Fibroblast of the conjunctiva (primary cell): ENCODE measurements at places on chromosomes 2 and 18.

GRCh38 chr2:30656079-30656478 lies 151.2 kb downstream of the CAPN13 start:
- DNase-seq: no peak

- no peak for DNase-seq
Measured at GRCh38 chr2:223779877-223780276, 57.5 kb downstream of the AP1S3 start.

GRCh38 chr2:138105358-138105757 lies 141.1 kb downstream of the HNMT start:
- DNase-seq: no peak

- DNase-seq: no peak
Measured at GRCh38 chr2:96916646-96917543, 47.0 kb upstream of the SEMA4C start.

DNA sequence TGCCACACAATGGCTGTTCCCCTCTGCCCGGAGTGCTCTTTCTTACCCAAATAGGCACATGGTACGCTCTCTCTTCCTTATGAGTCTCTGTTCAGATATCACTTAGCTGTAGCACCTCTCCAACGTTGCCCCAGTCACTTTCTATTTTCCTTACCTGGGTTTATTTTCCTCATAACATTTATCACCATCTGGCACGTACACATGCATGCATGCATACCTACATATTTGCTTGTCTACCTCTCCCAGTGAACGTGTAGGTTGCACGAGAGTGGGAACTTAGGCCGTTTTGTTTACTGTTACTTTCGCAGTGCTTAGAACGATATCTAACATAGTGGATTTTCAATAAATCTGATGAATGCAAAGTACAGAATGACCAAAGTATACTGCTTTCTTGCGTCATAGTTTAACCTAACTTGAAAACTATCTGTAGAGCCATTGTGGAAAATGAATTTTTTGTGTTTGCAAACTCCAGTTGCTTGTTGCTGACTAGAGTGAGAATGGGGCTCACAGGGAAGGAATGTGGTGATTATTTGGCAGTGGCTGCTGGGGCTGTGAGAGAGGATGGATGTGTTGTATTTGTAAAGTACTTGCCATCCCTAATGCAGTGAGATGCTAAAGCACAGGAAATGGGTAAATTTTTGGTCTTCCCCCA lies 47.1 kb downstream of the ACSL3 start:
- no peak for DNase-seq

- DNase-seq: no peak
Measured at GRCh38 chr2:816278-816677, 134.4 kb upstream of the SNTG2 start.

- peak; percentile 8 for DNase-seq
Measured at GRCh38 chr2:12856934-12857601, 140.3 kb downstream of the TRIB2 start.

DNA sequence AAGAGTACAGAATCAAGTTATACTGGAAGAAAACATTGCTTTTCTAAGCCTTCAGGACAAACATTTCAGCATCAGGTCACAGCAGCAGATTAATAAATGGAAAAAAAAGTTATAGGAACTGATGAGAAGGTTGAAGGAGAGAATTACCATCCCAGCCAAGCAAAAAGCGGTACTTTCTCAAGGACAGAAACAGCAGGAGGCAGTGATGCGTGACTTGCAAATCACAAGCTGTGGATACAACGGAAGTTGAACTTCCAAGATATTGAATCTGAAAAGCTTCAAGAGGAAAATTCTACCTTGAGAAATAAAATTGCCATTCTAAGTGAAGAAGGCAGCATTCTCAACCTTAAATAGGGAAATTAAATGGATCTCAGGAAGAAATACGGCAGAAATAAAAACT lies 18.5 kb upstream of the SERPINB12 start:
- no peak for DNase-seq

- no peak for DNase-seq
Measured at GRCh38 chr2:160984426-160985077, 175.7 kb upstream of the TANK start.

- peak; percentile 81 for DNase-seq
Measured at GRCh38 chr2:219406861-219407230, 11.3 kb upstream of the DES start.

- no peak for DNase-seq
Measured at GRCh38 chr2:45259138-45259537, 249.9 kb upstream of the SIX2 start.

GRCh38 chr2:59528525-59528924 lies 1024.9 kb downstream of the BCL11A start:
- no peak for DNase-seq

- DNase-seq: no peak
Measured at GRCh38 chr18:61086657-61087056, 246.6 kb upstream of the CDH20 start.

- no peak for DNase-seq
Measured at GRCh38 chr2:64227603-64228125, 83.4 kb upstream of the PELI1 start.

GRCh38 chr2:105804266-105804665 lies 59.6 kb downstream of the NCK2 start:
- DNase-seq: no peak

DNA sequence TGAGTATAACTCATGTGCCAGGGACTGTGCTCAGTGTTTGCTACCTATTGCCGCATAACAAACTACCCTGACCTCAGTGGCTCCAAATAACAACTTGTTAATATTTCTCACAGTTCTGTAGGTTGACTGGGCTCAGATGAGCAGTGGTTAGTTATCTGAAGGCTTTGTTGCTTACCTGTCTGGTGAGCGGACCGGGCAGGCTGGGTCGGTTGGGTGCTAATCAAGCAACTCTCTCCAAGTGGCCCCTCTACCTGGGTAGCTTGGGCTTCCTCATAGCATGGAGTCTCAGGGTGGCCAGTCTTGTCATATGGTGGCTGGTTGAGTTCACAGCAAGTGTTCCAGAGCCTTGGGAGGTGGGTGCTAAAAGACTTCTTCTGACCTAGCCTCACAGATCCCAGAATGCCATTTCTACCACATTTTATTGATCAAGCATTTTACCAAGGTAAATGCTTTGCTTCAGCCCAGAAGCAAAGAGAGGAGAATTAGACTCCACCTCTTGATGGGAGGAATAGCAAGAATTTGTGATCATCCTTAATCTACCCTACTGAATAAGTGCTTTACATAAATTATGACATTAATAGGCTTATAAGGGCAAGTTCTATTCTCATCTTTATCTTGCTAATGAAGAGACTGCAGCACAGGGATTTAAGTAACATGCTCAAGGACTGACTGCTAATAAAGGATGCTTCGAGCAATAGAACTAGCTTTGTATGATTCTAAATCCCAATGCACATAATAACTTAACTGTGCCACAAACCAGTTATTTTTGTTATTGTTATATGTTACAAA lies 16.9 kb downstream of the RAB31 start:
- no peak for DNase-seq

DNA sequence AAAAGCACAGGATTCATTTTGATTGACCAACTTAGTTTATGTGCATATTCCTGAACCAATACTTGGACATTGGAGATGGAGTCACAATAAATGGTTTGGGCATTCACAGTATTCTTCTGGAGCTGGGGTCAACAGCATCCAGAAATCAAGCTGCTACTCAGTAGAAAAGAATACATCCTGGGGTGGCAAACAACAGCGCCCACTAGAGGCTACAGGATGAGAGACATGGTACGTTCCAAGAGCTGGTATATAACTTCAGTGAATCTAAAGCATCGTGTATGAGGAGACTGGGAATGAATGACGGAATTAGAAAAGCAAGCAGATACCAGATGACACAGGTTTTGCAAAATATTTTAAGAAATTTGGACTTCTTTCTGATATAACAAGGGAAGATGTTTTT lies 142.9 kb upstream of the FIGN start:
- DNase-seq: peak; percentile 2

- no peak for DNase-seq
Measured at GRCh38 chr18:77161961-77162360, 29.4 kb upstream of the MBP start.

GRCh38 chr18:30814446-30814845 lies 228.1 kb downstream of the DSC3 start:
- DNase-seq: no peak

GRCh38 chr18:61841706-61842105 lies 51.1 kb downstream of the RNF152 start:
- DNase-seq: no peak

DNA sequence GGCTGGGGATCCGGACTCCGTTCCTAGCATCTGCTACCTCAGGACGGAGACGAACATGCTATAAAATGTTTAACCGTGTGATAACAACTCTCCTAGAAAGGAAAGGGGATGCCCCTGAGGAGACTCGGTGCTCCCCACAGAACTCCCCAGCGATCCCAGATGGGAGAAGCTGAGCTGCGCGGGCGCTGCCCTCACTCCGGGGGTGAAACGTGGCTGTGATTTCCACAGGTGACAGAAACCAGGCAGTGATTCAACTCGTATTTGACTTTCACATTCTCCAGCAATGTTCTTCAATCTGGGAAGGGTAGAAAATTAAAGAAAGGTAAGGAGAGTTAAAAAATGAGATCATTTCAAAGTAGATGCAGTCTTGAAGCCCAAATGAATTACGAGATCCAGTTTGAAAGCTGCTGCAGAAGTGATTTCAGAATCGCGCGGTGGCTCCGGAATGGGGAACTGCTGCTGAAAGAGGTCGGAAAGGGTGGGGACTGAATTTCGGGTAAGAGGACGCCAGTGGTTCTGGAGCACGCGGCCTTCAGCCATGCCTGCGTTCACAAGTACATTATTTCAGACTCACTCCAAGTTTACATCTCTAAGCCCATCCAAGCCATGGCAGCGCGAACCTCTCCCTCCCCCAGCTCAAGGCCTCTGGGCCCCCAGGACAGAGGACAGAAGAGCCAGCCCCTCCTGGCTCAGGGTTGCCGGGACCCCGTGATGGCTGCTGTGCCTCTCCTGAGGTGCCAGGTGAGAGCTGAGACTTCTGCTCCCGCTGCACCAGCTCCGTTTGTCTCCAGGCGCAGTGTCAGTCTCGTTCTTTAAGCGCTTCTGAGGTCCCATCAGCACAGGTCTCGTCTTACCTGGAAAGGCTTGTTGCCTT lies 39.5 kb downstream of the ADNP2 start:
- no peak for DNase-seq

- DNase-seq: no peak
Measured at GRCh38 chr18:45166836-45167551, 448.3 kb upstream of the SLC14A2 start.

DNA sequence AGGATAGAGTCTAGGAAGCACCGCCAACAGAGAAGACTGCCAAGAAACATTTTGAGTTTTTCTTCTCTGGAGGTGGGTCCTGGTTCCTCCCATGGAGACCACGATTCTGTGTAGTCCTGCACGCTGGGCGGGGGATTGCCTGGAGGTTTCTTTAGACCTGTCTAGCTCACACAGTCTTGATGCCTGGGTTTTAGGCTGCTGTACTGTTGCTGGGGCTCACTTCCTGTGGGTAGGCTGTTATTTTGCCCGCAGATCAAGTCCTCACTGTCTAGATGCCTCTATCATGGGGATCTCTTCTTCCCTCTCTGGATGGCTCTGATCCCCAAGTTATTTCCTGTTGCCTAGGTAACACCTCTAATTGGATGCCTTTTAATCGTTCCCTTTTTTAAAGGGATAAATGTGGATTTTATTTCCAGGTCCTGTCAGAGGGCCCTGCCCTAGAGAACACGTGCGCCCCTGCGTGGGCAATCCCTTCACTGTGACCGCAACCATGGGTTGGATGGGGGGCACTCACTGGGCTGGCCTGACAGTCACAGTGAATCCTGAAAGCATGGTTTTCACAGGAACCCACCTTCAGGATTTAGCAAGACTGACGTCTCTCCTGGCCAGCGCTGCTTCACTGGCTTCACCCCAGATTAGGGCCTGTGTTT lies 115.7 kb downstream of the MSH2 start:
- DNase-seq: no peak

- no peak for DNase-seq
Measured at GRCh38 chr2:181992776-181993175, 7.1 kb downstream of the PPP1R1C start.

- DNase-seq: no peak
Measured at GRCh38 chr2:24840164-24840869, 47.1 kb downstream of the CENPO start.
